ENCODE measurements at places on chromosomes 2 and 18.
A peak's percentile ranks its signal among the peaks of the same experiment; 100 is the strongest.

- peak; percentile 35 for DNase-seq
These were observed 141.1 kb upstream of the ETAA1 start for GRCh38 chr2:67255933-67256615.

DNA sequence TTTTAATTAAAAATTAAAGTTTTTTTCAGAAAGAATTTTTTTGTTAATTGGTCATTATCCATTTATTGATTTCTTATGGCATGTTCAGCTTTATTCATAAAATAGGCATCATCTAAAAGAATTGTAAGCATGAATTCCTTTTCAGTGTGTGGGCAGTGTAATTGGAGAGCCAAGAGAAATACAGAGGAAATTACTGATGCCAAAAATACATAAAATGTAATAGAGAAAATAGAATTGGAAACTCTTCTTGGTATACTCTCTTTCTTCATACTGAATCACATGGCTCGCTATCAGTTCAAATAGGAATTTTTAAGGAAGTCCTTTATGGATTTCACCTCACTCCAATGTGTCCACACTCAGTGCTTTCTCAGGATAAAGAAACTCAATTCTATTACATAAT is 663.6 kb upstream of the NRXN1 start:
- no peak for DNase-seq

- no peak for DNase-seq
These were observed 129.7 kb upstream of the SIX2 start for GRCh38 chr2:45138904-45139303.

DNA sequence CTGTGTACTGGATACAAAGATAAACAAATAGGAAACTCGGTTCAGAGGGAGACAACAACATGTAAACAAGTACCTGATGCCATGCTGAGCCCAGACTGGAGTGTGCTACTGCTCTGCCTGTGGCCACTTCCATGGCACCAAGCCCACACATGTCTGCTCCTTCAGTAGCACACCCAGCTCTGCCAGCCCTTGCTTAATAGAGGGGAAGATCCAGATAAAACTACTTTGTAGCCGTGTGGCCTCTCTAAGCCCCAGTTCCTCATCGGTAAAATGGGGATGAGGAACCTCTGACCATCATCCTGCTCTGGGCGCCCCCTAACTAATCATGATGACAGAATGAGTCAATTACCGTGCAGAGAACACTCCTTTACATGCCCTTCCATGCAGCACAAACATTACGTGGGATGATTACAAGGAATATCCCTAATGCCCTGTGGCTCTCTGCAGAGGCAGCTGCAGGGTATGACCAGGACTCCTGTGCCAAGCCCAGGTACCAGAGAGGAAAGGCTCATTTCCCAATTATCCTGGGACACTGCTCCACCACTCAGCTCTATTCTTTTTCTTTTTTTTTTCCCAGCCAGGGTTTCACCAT is 34.9 kb downstream of the DNMT3A start:
- DNase-seq, result peak; percentile 24

DNA sequence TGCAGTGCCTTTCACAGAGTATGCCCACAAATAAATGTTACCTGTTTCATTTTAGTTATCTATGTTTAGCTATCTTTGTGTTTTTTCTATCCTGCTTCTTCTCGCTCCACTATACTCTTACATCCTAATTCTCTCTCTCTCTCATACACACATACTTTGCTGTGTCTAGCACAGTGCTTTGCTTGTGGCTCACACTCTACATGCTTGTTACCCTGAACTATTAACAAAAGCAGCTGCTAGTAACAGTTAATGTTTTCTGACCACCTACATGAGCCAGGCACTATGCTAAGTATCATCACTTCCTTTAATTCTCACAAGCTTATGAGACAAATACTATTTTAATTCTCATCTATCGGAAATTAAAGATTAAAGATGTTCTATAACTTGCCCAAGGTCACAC is 390.5 kb upstream of the HNRNPA3 start:
- DNase-seq, result no peak

DNA sequence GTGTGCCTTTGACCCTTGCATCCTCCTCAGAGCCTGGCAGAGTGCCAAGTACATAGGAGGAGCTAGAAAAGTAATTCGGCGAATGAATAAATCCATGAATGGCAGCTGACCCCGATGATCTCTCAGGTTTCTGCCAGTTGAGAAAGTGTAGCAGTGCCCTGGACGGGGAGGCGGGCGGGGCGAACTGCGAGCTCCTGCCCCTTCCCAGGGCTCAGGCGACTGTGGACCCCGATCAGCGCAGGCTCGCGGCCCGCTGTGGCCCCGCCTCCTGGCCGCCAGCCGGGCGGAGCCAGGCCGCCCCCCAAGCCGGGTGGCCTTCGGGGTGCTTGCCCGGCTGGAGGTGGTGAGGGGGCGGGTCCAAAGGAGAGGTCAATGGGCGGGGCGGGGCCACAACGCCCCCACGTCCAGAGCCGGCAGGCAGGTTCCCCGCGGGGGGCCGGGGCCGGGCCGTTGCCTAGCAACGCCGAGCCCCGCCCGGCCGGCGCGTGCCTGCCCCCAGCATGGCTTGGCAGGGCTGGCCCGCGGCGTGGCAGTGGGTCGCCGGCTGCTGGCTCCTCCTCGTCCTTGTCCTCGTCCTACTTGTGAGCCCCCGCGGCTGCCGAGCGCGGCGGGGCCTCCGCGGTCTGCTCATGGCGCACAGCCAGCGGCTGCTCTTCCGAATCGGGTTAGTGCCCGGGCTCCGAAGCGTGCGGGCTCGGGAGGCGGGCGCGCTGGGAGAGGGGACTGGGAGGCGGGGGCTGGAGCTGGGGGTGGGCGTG is 30.6 kb upstream of the TMBIM1 start:
- peak; percentile 72 for DNase-seq

- peak; percentile 79 for DNase-seq
These were observed 648 bp downstream of the ARID5A start for GRCh38 chr2:96537066-96537733.

- no peak for DNase-seq
These were observed 73.6 kb downstream of the OLA1 start for GRCh38 chr2:174174741-174175140.

DNA sequence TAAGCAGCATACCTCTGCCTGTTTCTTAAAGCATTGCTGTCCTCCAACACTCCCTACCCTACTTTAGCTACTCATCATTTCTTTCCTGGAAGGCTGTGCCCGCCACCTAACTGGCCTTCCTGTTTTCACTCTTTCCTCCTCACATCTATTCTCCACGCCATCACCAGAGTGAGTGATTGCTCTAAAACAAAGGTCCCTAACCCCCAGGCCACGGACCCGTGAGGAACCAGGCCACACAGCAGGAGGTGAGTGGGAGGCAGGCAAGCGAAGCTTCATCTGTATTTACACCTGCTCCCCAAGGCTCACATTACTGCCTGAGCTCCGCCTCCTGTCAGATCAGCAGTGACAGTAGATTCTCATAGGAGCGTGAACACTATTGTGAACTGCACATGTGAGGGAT is 13.3 kb upstream of the ZEB2 start:
- DNase-seq, result no peak

DNA sequence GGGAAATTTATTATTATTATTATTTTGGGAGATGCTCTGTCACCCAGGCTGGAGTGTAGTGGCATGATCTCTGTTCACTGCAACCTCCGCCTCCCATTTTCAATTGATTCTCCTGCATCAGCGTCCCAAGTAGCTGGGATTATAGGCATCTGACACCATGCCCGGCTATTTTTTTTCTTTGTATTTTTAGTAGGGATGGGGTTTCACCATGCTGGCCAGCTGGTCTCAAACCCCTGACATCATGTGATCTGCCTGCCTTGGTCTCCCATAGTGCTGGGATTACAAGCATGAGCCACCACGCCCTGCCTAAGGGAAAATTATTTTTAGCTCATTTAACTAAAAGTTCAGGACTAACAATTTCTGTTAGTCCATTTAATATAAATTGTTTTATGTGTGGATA is 109.2 kb upstream of the SESTD1 start:
- DNase-seq, result no peak

- DNase-seq, result peak; percentile 97
These were observed 135.4 kb upstream of the MGAT5 start for GRCh38 chr2:134118279-134119116.

GRCh38 chr2:207248702-207249377 is 83.1 kb upstream of the KLF7 start:
- peak; percentile 66 for DNase-seq

- DNase-seq, result peak; percentile 3
These were observed 26.9 kb upstream of the CABYR start for GRCh38 chr18:24111936-24112335.

DNA sequence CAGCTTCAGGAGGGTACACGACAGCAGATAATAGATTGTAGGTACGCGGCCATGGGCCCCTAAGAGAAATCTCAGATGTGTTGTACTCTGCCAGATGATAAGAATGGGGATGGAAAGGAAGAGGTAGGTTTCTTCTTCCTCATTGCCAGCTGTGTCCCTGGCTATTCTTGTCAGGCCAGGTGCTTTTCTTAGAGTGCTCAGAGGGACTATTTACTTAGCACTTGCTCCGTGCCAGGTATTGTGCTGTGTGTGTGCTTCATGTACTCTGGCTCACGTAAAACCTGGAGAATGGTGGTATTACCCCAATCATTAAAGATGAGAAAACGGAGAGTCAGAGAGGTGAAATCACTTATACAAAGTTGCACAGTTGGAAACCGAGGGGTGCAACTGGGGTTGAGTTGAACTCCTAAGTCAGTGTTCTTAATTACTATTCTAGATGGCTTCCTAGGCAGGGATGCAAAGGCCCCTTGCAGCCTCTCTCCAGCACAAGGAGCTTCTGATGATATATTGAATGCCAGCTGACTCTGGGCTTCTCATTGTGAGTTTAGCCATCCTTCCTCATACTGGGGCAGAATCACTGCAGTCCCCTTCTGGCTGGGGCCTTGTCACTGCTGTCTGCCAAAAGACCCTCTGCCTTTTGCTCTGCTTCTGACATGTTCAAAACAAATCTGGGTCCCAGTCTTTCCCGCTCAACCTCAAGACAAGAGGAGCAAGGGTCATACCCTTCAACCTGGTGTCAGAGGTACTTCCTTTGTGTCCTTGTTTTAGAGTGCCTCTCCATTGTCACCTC is 60.7 kb downstream of the LYPD1 start:
- no peak for DNase-seq

GRCh38 chr18:48024881-48025660 is 94.6 kb upstream of the SMAD2 start:
- DNase-seq, result no peak

DNA sequence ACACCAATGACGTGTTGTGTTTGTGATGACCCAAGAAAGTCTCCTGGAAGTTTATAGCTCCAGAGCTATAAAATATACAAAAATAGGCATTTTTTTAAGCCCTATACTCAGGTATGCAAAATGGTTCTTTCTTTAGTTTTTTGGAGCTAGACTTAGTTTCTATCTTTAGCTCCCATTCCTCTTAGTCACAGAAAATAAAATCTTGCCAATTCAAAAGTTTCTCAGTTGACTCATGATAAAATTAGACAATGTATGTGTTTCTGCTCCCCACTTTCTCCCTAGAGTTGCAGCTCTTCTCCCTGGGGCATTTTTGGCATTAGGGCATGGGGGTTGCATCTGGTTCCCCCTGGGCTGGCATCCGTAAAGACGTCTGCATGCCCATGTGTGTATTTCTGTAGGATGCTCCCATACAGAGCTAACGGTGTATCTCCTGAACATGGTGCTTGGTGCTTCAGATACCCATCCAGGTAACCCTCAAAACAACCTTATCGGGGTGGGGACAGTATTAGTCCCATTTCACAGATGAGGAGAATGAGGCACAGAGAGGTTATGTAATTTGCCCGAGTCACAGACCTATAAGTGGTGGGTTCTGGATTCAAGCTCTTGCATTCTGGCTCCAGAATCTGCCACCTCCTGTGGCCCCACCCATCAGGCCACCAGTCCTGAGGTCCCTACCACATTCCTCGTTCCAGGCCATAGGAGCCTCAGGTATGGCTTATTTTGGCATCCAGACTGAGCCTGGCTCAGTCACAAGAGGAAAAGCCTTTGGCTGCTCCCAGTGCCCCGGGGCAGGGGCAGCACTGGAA is 43.1 kb upstream of the ASAP2 start:
- DNase-seq, result peak; percentile 55

GRCh38 chr2:74297391-74297790 is 45.8 kb downstream of the SLC4A5 start:
- DNase-seq, result no peak

- no peak for DNase-seq
These were observed 83.5 kb downstream of the DNMT3A start for GRCh38 chr2:25257931-25258846.

DNA sequence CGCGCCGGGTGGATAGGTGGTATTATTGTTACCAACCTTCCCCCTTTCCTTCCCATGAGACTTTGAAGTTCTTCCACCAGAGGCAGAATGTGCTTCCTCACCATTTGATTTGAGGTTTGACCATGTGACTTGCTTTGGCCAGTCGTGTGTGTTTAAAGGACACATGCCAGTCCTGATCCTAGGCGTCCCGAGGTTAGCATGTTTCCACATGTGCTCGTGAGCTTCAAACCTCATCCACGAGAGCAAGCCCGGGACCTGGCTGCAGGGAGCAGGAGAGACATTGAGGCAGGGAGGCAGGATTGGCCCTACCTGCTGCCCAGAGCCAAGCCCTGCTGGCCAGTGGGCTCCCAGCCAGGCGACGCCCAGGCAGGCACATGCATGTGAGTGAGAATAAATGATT is 27.4 kb upstream of the EDAR start:
- no peak for DNase-seq

DNA sequence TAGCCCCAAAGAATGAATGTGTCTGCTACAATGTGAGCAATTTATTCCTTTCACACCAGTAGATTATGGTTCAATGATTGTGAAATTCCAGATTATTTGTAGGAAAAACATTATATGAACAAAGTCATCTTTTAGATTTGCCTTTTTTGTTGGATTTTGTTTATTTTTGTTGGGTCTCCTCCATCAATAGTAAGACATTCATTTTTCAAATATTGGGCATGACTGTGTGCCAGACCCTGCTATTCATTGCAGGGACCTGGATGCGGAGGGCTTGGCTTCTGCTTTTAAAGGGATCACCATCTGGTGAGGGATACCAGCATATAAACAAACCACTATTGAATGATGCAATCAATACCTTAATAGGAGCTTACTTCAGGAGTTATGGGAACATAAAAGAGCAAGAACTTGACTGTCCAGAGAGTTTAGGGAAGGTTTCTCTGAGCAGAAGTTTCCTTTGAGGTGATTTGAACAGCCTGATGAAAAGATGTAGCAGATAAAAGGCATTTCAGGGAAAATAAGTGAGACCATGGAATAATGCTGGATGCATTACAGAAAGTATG is 486.7 kb downstream of the EPHA4 start:
- DNase-seq, result no peak

- DNase-seq, result no peak
These were observed 67.8 kb downstream of the TMEFF2 start for GRCh38 chr2:192126912-192127311.

Measured in ELR (cell line).